ENCODE measurements at places on chromosomes 5 and 9.

DNA sequence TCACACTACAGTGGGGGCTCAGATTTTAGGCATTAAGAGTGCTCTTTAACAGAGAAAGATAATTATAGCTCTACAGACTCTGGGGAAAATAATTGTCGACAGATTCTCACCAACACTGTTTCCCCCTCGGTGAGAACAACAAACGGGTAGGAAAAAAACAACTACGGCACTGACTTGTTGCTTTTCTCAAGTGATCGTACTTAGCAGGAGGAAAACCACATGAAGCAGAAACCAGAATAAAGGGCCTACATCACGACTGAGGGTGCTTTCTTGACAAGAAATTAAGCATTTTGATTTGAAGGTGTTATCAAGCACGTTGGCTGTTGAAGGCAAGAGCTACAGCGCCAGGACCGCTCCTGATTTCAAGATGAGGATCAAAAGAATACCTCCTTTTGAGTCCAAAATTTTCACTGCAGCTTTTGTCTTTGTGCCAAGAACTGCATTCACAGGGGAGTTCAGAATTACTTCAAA, 27.2 kb upstream of the CER1 start:
- no peak for DNase-seq

- no peak for DNase-seq
Measured at GRCh38 chr9:121268598-121268850, 562 bp downstream of the GSN start.

DNA sequence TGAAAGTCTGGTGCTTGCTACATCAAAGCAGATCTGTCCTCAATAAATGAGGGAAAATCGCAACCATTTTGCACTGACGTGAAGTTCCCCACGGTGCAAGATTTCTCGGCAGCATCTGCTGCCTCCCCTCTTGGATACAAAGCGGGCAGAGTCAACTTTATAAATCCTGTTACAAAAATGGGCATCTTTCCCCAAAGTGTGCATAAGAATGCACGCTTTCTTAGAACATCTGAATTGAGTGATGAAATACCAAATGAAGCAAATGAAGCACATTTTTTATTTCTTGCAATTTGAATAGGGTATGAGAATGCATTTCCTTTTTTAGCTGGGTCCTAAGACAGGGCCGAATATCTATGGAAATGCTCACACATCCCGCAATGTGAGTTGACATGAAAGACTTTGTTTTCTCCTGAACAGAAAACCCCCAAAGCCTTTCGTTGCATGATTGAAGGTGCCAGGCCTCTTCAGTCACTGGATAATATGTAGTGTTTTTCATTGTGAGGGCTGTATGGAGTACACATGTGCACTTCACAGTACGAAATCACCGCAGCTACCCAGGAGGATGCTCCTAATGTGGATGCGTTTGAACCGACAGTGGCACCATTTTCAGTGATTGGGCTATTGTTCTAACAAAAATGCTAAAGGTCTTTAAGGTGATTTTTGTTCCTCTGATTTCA, 19.6 kb upstream of the MAPKAP1 start:
- DNase-seq = no peak

- no peak for DNase-seq
Measured at GRCh38 chr5:111562561-111562960, 50.2 kb upstream of the STARD4 start.

DNA sequence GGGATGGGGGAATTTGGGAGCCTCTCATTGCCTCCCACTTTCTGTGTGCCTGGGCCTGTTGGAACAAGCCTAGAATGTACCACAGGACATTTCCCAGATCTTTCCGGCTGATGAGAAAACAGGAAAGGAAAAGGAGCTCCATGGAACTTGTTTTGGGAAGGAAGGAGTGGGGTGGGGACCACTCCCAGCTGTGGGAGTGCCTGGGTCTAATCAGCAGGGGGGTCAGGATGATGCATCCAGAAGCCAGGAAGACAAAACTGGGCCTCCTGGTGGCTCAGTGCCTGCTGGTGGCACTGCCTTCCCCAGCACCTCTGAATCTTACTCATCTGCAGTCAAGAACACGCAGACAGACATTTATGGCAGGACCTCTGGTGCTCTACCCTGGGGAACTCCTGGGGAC, 2.8 kb downstream of the SMIM33 start:
- DNase-seq = no peak

- no peak for DNase-seq
Measured at GRCh38 chr5:60688980-60689379, 11.0 kb downstream of the DEPDC1B start.

DNA sequence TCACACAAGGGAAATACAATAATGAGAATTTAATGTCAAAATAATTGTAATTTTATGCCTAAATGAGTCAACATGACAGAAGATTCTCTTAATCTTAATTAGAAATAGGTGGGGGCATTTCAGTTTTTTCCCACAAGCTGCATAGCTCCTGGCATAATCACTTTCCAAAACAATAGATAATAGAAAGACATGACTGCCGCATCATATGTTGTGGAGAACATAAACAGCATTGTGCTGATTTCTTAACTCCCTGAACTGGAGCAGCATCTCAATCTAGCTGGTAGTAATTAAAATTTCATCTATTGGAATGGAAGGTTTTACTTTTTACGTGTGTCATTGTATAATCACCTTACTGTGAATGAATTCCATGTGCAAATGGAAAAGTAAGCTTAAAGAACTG, 112.1 kb downstream of the ST8SIA4 start:
- no peak for DNase-seq

GRCh38 chr5:122076669-122077365, 1.2 kb downstream of the LOX start:
- peak; percentile 72 for DNase-seq
